Stimulated activated CD4-positive, alpha-beta T cell treated with anti-CD3 and anti-CD28 coated beads, Interleukin-1b, Interleukin-23, amount 100 ng/mL, for 24 hours (primary cell): ENCODE measurements at places on chromosomes 13 and 19.

GRCh38 chr19:22606212-22606553 lies 27.9 kb upstream of the ZNF492 start:
- DNase-seq = no peak

DNA sequence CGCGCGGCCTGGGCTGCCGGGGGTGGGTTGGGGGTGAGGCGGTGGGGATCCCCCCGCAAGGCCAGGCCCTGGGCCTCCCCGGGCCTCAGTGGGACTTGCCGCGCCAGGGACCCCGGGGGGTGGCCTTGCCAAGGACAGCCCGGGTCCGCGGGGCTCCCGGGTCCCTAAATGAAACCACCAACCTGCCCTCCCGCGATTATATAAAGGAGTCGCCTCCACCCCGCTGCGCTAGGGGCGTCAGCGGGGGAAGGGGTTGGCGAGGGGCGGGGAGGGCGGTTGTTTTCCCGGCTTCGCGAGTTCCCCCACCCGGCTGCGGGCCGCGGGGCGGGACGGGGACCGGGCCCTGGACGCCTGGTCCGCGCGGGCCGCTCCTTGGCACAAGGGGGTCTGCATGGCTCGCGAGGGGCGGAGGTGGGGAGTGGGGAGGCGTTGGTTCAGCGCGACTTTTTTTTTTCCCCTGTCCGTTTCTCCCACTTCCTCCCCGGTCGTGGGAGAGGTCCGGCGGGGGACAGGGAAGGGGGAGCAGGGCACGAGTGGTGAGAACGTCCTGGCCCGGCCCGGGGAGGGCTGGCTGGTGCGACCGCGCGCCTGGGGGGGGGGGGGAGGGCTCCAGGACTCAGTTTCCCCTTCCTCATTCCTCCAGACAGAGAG lies 822 bp upstream of the ZBTB7A start:
- no peak for DNase-seq

GRCh38 chr13:46982856-46983582 lies 86.2 kb upstream of the HTR2A start:
- no peak for DNase-seq

- DNase-seq = no peak
Measured at GRCh38 chr13:95627590-95627989, 16.9 kb downstream of the DZIP1 start.

DNA sequence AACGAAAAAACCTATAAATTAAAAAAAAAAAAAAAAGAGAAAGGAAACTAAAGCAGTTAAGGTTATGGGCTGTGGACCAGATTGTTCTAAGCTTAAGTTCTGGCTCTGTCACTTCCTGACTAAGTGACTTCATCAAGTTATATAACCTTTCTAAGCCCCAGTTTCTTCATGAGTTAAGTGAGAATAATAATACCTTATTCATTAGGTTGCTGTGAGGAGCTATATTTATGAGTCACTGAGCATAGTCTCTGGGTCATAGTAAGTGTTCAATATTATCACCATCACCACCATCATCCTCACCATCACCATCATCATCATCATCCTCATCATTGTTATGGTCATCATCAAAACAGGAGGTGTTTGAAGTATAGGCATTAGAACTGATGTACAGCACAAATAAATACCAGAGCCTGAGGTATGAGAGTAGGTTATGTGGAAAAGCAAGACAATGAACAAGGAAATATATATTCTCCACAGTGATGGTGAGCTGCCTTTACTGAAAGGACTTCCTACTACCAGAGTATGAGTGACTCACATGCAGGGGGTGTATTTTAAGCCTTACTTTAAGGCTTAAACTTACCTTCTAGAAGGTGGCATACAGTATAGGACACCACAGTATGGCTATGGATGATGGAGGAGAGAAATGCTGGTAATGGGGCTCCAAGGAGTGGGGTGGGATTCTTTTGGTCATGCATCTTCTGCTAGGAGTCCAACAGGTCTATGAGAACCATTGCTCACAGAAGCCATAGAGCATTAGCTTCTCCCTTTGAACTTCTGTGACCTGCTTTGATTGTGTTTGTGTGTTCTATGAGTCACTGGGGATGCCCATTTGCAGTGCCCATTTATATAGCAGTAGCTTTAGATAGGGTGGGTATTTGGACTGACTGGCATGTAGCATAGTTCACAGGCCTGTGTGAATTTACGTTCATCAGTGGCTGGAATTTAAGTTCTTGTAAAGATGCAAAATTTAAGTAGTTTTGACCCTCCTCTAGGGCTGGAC lies 104.4 kb downstream of the KLF5 start:
- DNase-seq = no peak

DNA sequence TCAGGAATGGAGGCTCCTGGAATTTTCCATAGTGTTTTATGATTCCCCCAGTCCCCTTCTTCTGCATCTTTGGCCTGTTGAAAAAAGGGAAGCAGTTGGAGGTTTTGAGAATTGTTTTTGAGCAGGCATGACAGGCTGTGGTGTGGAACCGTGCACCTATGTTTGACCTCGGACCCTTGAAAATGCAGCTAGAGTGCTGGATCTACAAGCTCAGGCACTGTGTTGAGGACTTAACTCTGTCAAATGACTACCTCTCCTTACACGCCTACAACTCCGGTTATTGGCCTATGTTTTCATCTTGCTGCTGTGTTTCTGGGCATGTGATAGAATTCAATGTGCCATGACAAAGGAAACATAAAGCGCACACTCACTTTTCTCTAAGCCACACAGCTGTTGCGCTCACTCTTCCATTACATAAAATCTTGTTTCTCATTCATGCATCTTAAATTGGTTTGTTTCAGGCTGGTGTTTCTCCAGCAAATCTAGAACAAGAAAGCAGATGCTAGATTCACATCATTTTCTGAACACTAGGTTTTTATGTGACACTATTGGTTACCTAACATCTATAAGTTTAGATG lies 616.6 kb downstream of the FGF9 start:
- DNase-seq = no peak

GRCh38 chr13:63693696-63694095 lies 2278.0 kb upstream of the PCDH20 start:
- DNase-seq = no peak

GRCh38 chr13:92143766-92144165 lies 745.3 kb downstream of the GPC5 start:
- no peak for DNase-seq

- DNase-seq = peak; percentile 70
Measured at GRCh38 chr19:46728693-46729339, 11.9 kb upstream of the PRKD2 start.

DNA sequence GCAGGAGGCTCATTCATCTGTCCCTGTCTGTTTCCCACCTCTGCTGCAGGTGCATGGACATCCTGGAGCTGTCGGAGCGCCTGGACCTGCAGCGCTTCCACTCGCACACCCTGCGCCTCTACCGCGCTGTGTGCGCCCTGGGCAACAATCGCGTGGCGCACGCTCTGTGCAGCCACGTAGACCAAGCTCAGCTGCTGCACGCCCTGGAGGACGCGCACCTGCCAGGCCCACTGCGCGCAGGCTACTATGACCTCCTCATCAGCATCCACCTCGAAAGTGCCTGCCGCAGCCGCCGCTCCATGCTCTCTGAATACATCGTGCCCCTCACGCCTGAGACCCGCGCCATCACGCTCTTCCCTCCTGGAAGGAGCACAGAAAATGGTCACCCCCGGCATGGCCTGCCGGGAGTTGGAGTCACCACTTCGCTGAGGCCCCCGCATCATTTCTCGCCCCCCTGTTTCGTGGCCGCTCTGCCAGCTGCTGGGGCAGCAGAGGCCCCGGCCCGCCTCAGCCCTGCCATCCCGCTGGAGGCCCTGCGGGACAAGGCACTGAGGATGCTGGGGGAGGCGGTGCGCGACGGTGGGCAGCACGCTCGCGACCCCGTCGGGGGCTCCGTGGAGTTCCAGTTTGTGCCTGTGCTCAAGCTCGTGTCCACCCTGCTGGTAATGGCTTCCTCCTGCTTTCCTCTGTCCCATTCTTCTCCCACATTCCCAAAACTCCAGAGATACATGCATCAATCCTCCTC lies 52.2 kb downstream of the RYR1 start:
- no peak for DNase-seq

GRCh38 chr19:51023946-51024345 lies 2.5 kb downstream of the KLK11 start:
- DNase-seq = no peak
